ENCODE measurements at places on chromosomes 2 and 18.

DNA sequence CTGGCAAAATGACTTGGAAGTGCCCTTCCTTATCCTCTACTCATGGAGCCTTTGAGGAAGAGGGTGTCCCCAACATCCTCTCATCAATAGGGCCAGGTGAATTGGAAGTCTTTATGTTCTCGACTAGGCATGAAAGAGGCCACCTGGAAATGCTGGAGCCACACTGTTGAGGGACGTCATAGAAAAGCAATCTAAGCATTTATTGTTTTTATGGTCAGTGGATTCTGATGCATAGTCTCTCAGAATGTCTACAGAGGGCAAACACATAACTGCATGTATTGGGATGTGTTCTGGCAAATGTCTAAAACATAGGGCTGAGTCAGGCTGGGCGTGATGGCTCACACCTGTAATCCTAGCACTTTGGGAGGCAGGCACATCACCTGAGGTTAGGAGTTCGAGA is 246.6 kb upstream of the SP5 start:
- DNase-seq = no peak

DNA sequence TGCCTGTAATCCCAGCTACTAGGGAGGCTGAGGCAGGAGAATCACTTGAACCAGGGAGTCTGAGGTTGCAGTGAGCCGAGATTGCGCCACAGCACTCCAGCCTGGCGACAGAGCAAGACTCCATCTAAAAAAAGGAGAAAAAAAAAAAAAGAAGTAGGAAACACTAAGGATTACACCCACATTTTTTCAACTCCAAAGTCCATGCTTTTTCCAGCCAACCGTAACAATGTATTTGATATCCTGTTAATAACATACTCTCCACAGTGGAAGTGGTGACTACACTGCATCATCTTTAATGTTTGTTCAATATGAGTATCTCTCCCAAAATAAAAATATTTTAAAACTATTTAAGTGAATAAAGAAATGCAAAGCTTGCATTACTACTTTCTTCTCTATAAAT is 481.6 kb upstream of the ACVR2A start:
- DNase-seq = no peak

DNA sequence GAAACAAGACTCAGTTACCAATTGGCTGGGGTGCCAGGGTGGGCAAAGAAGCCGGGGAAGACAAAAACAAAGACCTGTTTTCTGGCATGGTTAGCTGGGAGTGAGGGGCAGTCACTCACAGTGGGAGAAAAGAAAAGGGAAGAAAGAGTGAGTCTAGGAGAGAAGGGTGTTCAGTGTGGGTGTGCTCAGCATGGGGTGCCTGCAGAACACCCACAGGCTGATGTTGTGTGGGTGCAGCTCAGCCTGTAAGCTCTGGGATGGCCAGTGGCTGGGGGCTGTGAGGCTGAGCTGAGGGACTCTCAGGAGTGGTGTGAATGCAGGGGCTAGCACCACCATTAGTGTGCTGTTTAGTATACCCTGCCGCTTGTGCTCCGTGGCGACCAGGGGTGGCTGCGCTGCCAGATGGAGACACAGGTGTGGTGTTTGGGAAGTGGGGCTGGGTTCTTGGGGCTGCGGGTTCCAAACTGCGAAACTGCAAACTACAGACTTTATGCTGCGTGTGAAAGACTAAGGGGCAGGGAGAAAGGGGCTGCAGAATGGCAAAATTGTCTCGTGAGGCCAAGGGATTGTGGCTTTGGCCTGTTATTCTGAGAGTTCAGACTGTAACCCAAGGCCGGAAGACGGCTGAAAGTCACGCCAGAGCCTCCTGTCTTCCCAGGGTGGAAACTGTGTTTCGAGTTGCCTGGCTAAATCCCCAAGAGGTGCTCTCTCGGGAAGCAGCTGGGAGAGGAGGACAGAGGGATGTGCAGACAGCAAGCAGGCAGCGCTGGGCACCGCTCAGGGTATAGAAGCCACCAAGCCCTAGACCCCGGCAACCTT is 156.3 kb downstream of the TTC32 start:
- DNase-seq = no peak

DNA sequence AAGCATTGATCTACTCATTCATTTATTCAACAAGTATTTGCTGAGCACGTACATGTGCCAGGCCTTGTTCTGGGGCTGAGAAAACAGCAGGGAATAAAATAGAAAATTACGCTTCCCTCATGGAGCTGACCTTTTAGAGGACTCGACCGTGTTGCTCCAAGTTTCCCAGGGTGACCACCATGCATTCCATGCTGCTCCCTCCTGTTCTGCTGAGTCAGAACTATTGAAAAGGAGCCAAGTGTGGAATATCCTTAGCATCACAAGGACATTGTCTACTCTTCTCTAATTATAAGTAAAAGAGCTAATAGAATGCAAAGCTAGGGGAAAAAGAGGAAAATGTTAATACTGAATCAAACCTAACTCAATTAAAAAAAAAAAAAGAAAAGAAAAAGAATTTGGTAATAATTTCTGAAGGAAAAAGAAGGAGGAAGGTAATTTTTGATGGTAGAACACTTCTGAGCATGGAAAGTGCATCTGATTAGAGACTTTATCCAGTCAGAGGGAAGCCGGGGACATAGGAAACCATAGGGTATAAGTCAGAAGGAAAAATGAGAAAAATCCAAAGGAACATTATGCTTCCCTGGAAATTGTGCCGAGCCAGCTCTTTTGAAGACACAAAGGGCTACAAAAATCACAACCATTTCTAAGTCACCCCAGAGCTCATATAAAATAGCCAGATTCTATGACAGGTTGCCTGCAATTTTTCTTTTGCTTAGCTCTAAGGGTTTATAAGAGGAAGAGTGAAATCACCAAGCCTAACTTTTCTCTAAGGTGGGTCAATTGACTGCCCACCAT is 339.4 kb downstream of the RND3 start:
- no peak for DNase-seq

GRCh38 chr2:13227578-13227977 is 510.8 kb downstream of the TRIB2 start:
- no peak for DNase-seq

DNA sequence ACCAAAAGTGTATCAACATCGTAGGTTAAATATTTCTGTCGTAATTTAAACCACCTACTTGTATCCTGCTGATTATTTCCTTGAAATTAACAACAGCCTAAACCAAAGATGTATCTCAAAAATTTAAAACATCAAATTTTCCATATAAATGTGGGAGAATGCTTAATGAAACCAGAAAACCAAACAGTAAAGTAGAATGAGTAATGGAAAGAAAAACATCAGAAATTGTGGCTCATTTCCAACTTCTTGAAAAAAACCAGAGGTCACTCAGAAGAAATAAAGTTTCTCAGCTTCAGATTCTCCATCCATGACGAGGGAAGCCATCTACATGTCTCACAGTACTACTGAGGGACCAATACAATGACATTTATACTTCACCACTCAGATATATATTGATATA is 296.5 kb downstream of the NOL4 start:
- DNase-seq = no peak

DNA sequence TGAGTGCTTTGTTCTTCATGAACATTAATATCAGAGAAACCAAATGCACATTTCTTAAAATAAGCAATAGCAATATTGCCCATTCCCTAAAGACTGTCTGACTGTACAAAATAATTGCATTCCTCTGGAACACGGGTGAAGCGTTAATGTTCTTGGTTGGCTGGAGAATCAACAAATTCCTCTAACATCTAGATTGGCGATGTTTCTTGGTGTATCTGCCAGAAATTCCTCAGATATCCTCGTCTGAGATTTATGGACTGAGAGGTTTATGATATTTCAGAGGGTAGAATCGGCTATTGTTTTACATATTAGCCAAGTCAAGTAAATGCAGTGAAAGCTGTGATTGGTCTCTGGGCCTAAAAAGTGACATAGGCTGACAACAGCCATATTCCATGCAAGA is 27.1 kb upstream of the SPTBN1 start:
- no peak for DNase-seq

- DNase-seq = no peak
These were observed 527.6 kb upstream of the ID2 start for GRCh38 chr2:8154270-8154669.

DNA sequence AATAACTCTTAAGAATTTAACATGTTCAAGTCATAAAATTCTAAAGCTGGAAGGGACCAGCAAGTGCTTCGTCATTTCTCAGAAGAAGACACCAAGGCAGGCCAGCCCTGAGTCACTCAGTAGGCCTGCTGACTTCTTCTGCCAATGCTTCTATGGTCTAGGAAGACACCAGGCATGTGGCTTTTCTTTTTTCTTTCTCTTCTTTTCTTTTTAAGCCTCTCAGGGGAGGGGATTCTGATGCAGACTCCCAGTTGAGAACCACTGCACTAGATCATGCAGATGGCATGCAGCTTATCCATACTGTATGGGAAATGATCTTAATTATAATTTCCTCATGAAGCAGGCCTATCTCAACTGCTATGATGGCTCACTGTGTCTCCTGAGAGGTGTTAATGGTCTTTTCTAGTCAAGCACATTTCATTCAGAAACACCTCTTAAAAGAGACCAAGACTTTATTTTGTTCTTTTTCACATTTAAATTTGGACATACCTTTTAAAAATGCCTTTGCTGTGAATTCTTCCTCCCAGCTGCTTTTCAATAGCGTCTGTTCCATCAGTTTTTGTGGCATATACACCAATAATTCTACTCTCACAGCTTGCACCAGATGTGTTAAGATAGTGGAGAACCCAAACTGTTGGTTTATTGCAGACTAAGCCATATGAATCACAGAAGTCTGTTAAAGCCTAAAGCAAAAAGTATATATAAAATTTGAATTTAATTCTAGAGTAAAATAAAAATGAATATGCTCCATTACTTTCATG is 11.3 kb downstream of the KCTD18 start:
- DNase-seq = no peak

GRCh38 chr18:63067939-63068338 is 251.6 kb downstream of the BCL2 start:
- no peak for DNase-seq

- no peak for DNase-seq
These were observed 102.1 kb downstream of the FAM117B start for GRCh38 chr2:202736826-202737225.

DNA sequence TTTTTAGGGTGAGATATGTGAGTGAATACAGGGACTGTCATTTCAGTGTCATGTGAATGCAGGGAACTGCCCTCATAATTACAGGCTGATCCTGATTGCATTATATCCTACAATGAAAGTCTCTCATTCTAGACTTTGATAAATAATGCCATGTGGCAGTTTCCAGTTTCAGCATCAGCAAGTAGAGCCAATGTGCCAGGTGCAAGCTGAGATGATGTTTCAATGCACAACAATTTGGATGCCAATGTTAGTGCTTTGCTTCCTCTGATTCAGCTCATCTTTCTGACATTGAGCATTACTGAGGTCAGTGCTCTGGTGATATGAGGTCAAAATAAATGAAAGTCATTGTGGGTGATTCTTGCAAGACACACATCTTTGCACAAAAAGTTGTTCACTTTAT is 63.7 kb upstream of the TFPI start:
- DNase-seq = no peak

DNA sequence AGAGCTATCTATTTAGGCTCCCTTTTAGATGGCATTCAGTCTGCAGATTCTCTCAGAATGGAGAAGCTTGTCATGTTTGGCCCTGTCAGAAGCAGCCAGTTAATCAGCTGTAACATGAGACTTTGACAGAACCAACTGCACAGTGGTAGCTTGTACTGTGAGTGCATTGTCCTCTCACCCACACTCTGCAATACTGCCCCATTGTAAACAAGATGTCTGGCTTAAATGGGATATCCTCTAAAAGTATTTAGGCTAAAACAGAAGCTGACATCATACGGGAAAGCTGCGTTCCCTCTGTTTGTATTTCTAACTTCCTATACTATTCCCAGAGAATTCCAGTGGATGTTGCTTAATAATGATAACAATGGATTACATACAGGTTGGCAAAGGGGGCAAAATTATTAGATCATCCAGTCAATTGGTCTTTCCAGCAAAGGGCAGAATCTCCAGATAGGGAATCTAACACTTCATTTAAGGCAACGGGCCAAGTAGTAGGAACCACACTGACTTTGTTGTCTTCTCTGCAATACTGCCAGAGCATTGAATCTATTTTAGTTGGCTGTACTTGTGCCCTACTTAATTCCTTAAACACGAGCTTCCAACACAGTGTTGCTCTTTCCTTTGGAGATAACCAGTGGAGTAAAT is 15.4 kb upstream of the STAT4 start:
- peak; percentile 37 for DNase-seq

- no peak for DNase-seq
These were observed 61.8 kb upstream of the TXNDC2 start for GRCh38 chr18:9823805-9824473.

- DNase-seq = no peak
These were observed 89.3 kb downstream of the ADD2 start for GRCh38 chr2:70678576-70679143.

- no peak for DNase-seq
These were observed 91.4 kb upstream of the RBMS1 start for GRCh38 chr2:160584972-160585494.

GRCh38 chr18:45666520-45666919 is 51.2 kb downstream of the SLC14A2 start:
- no peak for DNase-seq

GRCh38 chr18:59885579-59886163 is 14.1 kb upstream of the PMAIP1 start:
- DNase-seq = no peak

DNA sequence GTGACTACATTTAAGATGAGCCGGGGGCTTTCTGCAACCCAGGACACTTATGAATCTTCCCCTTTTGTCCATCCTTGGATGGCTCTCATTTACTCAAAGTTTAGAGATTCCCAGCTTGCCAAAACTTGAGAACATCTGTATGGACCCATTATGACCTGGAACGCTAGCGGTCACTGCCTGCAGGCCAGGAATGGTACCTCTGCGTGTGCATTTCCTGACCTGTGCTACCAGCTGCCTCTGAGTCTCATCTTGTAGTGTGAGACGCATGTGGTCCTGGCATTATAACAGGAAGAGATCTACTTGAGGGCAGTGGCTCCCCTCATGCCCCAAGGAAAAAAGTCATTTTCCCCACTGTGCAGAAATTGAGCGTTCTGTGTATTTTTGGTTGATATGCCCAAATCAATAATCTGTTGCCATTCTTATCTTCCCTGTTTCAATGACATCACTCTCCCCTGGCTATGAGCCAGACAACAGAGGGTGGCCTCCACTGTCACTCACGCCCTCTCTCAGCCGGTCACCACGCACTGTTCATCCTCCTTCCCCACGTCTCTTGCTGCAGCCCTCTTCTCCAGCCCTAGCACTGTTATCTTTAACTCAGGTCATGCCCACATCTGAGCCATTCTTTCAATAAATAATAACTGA is 28.5 kb upstream of the NPAS2 start:
- DNase-seq = no peak

DNA sequence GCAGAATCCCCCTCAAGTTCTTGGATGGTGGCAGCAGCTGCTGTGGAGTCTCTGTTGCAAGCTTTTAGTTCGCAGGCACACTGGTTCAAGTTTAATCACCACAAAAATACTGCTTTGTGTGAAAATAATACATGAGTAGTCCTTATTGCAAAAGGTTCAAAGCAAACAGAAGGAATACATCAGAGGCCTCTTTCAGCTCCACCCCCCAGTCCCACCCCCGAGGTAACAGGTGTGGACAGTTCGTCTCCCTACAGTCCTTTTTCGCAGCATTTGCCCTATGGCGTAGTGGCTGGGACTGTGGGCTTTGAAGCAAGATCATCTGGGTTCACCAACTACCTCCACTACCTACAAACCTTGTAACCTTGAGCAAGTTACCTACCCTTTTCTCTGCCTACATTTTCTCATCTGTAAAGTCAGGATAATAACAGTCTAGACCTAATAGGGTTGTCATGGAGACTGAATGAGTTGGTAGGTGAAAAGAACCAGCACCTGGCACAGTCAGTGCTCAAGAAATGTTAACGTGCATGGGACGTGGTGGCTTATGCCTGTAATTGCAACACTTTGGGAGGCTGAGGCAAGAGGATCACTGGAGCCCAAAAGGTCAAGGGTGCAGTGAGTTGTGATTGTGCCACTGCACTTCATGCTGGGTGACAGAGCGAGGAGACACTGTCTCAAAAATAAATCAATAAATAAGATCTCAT is 61.7 kb downstream of the TCF7L1 start:
- DNase-seq = no peak
